Posterior cingulate gyrus (tissue), 11 donors: ENCODE measurements at places on chromosomes 2 and 18.

DNA sequence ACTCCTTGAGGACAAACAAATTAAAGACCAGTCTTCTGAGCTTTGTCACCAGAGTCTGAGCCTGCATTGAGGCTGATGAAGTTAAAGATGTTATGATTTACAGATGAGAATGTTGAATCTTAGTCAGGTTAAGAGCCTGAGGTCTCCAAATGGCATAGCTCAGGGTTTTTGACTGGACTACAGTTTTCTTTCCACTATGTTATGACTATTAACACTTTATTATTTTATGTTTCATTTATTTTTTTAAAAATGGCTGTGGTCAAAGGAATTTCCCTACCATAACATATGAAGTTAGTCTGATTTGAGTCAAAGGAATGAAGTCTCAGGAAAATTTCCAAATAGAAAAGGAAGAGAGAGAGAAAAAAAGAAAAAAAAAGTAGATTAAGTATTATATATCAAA lies 39.7 kb upstream of the CWC22 start:
- no peak for DNase-seq

GRCh38 chr18:67456711-67457110 lies 59.8 kb downstream of the DSEL start:
- DNase-seq: no peak

- no peak for DNase-seq
Observed at GRCh38 chr2:57891086-57891712, 155.4 kb upstream of the VRK2 start.

DNA sequence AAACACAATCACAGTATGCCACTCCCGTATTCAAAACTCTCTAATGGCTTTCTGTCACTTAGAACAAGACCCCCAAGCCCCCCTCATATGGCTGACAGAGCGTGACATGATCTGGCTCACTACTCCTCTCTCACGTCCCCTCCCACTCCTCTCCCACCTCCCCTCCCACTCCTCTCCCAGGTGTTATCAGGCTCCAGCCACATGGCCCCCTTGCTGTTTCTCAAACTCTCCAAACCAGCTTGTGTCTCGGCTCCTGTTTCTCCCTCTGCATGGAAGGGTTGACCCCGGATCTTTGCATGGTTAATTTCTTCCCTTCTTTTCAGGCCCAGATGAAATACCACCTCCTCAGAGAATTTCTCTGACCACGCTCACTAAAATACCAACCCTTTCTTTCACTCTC lies 180.8 kb downstream of the SLC8A1 start:
- DNase-seq: no peak

GRCh38 chr2:43133336-43133707 lies 93.1 kb downstream of the ZFP36L2 start:
- DNase-seq: no peak

GRCh38 chr18:10100941-10101701 lies 187.3 kb downstream of the VAPA start:
- DNase-seq: peak; percentile 7

GRCh38 chr2:217981971-217982370 lies 20.8 kb downstream of the TNS1 start:
- no peak for DNase-seq

DNA sequence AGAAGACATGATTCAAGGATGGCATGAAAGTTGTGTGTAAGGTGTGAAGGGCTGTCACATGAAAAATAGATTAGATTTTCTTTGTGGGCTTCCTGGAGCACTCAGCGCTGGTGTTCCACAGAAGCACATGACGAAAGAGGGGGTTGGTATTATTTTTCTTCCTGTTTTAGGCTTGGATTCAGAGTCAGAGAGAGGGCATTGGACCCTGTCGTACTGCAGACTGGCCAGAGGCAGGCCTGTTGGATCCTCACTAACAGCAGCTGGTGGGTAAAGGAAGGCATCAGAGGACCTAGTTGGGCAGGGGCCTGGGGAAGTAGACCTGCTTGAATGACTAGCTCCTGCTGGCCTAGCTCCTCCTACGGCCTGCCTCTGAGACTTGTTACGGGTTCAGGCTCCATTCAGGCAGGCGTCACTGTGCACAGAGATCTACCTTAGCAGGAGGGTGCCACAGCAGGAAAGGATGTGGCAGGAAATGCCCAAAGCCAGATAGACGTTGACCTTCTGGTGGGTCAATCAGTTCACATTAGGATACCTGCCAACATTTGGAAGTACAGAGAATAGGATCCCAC lies 13.1 kb downstream of the CTLA4 start:
- DNase-seq: no peak

DNA sequence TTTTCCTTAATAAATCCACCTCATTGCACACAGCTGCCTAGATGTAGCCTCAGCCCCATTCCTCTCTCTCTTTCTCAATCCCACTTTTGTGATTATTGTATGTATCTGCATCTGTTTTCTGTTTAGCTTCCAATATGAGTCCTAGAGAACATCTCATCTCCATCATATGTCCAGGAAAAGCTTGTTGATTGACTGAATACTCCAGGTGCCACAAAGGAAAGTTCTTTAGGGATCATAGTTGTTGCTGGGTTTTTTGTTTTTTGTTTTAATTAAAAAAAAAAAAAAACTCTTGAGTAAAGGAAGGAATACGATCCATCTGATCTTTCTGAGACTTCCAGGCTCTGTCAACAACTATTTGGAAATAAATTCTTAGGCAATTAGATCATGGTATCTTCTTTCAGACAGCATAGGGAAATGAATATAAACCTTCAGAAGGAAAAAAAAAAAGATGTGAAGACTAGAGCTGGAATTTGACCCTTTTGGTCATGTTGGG lies 42.5 kb downstream of the KIAA2012 start:
- DNase-seq: no peak

- DNase-seq: no peak
Observed at GRCh38 chr2:62661263-62661635, 44.3 kb upstream of the EHBP1 start.

- DNase-seq: no peak
Observed at GRCh38 chr2:124489686-124490085, 464.6 kb downstream of the CNTNAP5 start.

DNA sequence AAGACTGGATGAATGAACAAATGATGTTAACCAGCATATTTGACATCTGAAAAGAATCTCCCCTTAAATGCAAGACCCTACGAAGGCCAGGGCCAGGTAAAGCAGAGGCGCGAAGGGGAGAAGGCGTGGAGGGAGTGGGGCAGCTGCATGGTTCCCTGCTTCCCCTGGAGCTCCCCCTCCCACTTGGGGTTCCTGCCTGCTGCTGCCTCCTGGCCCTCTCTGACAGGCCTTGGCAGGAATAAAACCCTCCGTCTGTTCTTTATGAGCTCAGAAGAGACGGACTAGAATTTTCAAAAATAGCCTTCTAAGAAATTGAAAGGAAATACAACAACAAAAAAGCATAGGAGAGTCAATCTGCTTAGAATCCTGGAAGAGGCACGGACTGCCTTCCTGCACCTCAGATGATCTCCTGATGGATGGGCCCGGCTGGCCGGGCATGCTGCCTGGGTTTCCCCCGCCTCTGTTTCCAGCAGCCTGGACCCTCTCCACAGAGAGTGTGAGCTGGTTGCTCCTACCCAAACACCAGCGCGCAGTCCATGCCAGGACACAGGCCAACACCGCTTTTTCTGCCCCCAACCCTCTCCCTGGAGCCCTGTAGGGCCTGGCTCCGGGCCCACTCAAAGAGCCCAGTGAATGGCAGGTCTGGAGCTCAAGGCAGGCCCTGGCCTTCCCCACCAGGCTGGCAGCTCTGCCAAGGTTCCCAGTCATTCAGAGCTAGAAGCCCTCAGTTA lies 23.9 kb downstream of the CFAP65 start:
- peak; percentile 64 for DNase-seq

- no peak for DNase-seq
Observed at GRCh38 chr18:66111018-66111417, 360.2 kb downstream of the CDH7 start.

DNA sequence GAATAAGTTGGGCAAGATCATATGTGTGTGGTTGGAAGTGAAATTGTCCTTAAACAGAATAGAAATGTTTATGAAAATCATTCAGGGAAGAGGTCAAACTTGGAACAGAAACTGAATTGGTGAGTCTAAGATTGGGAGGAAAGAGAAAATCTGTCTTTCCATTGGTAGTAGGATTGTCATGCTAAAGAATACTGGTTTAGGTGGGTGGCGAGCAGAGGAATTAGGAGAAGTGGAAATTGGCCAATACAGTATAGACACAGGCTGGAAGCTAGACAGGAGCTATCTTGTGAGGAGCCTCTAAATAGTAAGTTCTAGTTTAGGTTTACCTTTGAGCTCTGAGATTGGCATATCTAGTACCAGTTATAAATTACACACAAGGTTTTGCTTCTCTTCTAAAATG lies 80.9 kb upstream of the KYNU start:
- no peak for DNase-seq

GRCh38 chr18:36695806-36696205 lies 133.0 kb downstream of the TPGS2 start:
- no peak for DNase-seq

DNA sequence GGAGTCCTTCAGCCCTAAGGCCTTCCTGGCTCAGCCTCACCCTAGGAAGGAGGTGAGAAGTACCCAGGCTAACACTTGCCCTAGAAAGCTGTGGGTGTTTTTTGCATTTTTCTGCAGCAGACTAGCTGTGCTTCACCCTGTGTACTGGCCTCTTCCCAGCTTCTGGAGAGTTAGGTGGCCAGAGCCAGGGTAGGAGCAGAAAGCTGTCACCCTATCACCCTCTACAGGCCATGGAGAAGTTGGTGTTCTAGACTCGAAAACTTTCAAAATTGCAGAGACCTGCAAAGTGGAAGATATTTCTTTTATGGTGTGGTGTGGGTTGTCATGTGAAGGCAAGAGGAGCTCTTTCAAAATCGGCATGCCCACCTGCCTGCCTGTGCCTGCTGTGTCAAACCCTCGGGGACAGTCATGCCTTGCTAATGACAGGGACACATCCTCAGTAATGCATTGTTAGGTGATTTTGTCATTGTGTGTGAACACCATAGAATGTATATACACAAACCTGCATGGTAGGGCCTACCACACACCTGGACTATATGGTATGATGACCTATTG lies 29.8 kb downstream of the EHD3 start:
- DNase-seq: no peak

DNA sequence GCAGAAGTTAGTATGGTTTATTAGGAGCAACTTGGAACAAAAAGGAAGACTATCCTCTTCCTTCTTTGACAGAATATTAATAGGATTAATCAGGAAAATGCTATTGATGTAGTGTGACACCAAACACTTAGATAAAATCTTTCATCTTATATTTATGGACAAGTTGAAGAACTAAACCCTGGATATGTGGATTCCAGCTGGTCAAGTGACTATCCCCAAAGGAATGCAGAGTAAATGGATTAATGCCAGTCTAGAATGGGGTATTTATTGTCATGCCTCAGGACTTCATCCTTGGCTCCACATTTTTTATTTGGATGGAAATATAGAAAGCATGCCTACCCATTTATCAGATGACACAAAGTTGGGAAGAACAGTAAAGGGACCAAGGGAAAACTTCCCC lies 124.0 kb upstream of the TTC39C start:
- no peak for DNase-seq

GRCh38 chr2:37590119-37590571 lies 81.3 kb downstream of the CDC42EP3 start:
- no peak for DNase-seq

- no peak for DNase-seq
Observed at GRCh38 chr2:176085861-176086771, 2.4 kb upstream of the EVX2 start.

GRCh38 chr2:232240906-232241305 lies 137.6 kb upstream of the ALPP start:
- no peak for DNase-seq

DNA sequence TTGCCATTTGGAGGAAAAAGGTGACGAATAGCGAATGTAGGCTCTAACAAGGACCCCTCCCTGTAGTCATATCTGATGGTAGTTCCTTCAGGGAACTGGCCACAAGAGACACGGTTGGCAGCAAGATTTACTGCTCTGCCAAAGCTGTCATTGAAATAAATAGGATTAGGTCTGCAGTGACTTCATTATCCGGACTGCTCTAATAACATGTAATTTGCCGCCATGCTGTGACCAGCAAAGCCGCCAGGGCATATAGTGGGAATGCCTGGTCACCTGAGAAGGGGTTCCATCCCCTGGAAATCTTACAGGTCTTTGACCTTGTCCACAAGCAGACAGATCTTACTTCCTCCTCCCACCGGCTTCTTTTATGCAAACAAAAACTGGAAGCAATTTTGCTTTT lies 59.4 kb upstream of the LAPTM4A start:
- DNase-seq: no peak

DNA sequence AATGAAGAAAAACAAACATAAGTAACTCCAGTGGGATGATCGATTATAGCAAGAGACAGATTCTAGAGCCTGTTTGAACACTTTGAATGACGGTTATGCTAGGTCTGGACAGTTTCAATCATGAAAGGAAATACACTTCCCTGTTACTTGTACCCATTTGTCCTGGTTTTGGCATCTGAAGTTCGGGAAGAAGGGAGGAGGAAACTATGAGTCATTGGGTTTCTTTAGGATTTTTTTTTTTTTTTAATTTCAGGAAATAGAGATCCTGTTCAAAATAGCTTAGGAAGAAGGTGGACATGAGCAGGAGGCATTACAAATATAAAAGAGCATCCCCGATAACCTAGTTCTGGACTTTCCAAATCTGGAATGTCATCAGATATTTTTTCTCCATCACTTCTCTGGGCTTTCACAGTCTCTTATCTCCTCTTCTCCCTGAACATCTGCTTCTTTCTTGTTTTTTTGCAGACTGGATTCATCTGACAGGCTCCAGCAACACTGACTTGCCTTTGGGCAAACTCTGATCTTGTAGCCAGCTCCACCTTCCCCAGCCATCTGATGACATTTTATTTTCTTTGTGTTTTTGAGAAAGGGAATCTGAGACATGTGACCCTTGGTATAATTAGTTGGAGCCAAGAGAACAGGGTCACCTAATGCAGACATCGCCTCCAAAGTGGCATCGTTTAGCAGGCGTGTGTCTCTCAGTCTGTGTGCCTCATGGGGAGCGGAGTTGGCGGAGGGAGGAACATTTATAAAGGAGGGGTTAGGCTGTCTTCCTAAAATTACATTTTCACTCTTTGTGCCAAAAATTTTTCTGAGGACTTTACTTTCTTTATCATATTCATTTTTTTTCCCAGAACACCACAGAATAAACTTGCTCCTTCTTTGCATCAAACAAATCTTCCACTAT lies 195.3 kb upstream of the EPHA4 start:
- no peak for DNase-seq
